ENCODE measurements at places on chromosomes 1 and 21. TPM values are rescaled to one million over a fixed set of nuclear protein-coding genes. Genes with fewer than 3 reads are reported as not detected.

DNA sequence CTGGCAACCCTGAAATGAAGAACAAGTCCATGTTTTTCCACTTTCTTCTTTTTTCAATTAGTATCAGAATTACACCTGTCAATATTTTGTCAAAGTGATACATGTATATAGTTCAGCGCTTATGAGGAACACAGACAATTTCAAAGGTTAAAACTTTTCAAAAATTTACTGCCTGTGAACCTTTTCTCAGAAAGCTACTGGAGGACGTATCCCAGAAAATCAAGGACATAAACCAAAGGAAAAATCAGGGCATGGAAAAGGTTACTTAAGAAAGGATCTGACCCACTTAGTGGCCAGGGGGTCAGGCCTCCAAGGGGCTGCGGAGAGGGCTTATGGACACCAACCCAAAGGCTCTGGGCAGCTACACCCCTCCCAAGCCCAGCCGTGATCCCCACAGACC lies 81.1 kb upstream of the ACTRT2 start:
- no peak for DNase-seq

DNA sequence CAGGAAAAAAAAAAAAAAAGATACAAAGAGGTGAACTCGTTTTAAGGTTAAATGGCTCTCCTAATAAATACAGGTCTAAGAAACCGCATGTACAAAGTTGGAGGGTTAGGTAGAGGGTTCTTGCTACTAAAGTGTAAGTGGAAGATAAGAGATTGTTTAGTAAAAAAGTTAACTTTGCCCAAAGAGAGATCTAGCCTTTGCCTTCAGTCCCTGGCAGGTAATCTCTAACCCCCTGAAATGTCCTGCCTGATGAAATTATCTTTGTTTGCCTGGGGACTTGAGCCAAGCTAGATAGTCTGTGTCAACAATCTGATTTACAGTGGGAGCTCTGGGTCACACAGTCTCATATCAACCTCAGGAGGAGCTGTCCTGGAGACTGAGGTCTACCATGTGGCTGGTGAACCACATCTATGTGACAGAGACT lies 57.6 kb downstream of the TRIM33 start:
- no peak for DNase-seq

Gene TMEM51
- 3.9 TPM for polyA plus RNA-seq

Gene GJA8
- not detected for polyA plus RNA-seq

All from heart right ventricle (tissue), 16 donors.